ENCODE measurements at places on chromosomes 2 and 18. TPM values are rescaled to one million over a fixed set of nuclear protein-coding genes. Genes with fewer than 3 reads are reported as not detected.

SFT2D3 gene
- 4.6 TPM for total RNA-seq

- no peaks in the 10 kb centered on the region for H3K4me1 ChIP-seq
- H3K36me3 ChIP-seq, result no peaks in the 10 kb centered on the region
- no peak for DNase-seq
- H3K4me3 ChIP-seq, result no peak overlapping the region
- H3K27me3 ChIP-seq, result no peaks in the 10 kb centered on the region
Measured at GRCh38 chr2:240300261-240300821, 135.1 kb upstream of the GPC1 start.

DNA sequence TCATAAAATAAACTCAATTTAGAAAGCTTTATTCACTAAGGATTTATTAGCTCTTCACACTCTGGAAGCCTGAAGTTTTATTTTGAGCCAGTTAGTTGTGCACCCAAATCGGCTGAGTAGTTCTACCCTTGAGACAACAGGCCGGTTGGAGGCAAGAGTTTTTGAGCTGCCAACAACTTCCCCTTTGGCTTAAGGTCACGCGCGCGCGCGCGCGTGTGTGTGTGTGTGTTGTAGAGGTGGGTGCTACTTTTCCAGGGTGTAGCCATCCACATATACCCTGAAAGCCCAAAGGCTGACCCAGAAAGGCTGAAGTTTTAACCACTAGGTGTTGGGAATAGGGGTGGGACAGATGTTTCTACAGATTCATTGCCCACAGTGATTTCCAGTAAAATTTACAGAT is 150.2 kb upstream of the LHCGR start:
- no peak overlapping the region for H3K4me3 ChIP-seq
- H3K4me1 ChIP-seq, result no peaks in the 10 kb centered on the region
- no peaks in the 10 kb centered on the region for H3K36me3 ChIP-seq
- no peak for DNase-seq
- no peak overlapping the region for H3K27ac ChIP-seq

DNA sequence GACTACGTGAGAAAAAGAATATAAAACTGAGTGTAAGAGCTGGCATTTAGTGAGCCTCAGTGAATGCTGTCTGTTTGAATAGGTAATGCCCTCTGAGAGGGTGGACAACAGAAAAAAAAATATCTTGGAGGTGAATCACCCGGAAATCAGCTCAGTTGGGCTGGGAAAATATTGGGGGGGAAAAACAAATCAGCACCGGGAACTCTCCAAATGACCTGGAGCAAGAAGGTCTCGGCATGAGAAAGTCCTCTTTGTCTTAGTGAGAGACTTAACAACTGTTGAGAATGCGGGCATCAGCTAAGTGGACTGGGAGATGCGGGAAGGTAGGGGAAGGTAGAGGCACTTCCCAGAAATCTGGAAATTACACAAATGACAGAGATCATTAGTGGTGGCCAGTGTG is 109.4 kb upstream of the POU3F3 start:
- H3K4me1 ChIP-seq, result no peaks in the 10 kb centered on the region
- H3K36me3 ChIP-seq, result no peaks in the 10 kb centered on the region
- no peak overlapping the region for H3K27ac ChIP-seq
- H3K27me3 ChIP-seq, result no peaks in the 10 kb centered on the region
- no peak for DNase-seq

DNA sequence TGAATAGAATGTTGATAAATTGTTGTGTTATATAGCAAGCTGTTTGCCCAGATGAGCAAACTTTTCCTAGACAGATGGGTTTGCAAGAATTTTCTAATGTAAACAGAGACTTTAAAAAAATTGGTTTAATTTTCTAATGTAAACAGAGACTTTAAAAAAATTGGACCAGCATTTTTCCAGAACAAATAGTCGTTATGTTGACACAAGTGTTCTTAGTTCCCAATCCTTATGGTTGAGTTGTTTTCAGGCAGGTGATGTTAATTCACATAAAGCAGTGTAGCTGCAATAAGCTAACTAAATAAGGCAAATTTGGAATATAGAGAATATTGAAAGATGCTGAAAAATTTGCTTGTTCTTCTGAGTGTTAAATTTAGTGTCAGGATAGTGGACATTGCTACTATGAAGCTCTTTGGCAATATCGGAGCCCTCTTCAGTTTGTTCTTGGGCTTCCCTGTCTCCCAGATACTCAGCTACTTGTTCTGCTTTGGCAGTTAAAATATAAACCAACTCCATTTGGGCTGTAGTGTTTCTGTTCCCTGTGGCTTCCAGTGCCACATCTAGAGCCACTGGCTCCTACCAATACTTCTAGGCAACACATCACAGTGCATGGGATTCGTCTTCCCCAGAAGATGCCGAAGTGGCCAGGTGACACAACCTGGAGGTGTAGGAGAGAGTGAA is 105.7 kb downstream of the DYNAP start:
- no peak overlapping the region for H3K4me3 ChIP-seq
- DNase-seq, result no peak
- no peaks in the 10 kb centered on the region for H3K36me3 ChIP-seq
- no peaks in the 10 kb centered on the region for H3K27me3 ChIP-seq
- no peaks in the 10 kb centered on the region for H3K4me1 ChIP-seq

DNA sequence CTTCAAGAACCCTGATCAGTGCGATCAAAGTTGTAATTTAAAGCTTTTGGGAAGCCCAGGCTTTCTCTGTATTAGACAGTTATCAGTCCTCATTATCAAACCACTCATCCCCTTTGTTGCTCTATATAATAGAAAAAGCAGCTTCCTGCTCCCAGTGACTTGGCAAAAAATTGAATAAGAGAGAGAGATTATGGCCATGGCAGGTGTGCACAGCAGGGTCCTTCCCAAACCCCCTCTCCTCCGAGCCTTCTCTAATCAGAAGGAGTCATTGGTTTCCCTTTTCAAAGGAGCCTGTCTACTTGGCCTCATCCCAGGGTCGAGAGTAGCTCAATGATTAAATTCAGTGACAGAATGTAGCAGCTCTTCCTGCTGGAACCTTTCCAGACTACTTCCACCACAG is 81.5 kb downstream of the SEMA4F start:
- no peak overlapping the region for H3K4me3 ChIP-seq
- no peak overlapping the region for H3K27ac ChIP-seq
- DNase-seq, result no peak
- H3K4me1 ChIP-seq, result no peaks in the 10 kb centered on the region
- H3K36me3 ChIP-seq, result no peaks in the 10 kb centered on the region

- H3K4me3 ChIP-seq, result peak overlapping the region; percentile 37
- DNase-seq, result peak; percentile 43
- H3K36me3 ChIP-seq, result no peaks in the 10 kb centered on the region
- peaks cover 62% of the 10 kb centered on the region for H3K4me1 ChIP-seq
- H3K27me3 ChIP-seq, result no peaks in the 10 kb centered on the region
Measured at GRCh38 chr2:239285071-239285931, 115.5 kb downstream of the HDAC4 start.

- H3K4me1 ChIP-seq, result no peaks in the 10 kb centered on the region
- no peak for DNase-seq
- no peaks in the 10 kb centered on the region for H3K27me3 ChIP-seq
- H3K4me3 ChIP-seq, result no peak overlapping the region
- no peak overlapping the region for H3K27ac ChIP-seq
Measured at GRCh38 chr2:30865243-30865642, 58.0 kb upstream of the CAPN13 start.

- no peaks in the 10 kb centered on the region for H3K27me3 ChIP-seq
- no peak overlapping the region for H3K4me3 ChIP-seq
- H3K27ac ChIP-seq, result no peak overlapping the region
- DNase-seq, result no peak
- H3K4me1 ChIP-seq, result no peaks in the 10 kb centered on the region
Measured at GRCh38 chr2:158134655-158135054, 33.0 kb downstream of the UPP2 start.

DNA sequence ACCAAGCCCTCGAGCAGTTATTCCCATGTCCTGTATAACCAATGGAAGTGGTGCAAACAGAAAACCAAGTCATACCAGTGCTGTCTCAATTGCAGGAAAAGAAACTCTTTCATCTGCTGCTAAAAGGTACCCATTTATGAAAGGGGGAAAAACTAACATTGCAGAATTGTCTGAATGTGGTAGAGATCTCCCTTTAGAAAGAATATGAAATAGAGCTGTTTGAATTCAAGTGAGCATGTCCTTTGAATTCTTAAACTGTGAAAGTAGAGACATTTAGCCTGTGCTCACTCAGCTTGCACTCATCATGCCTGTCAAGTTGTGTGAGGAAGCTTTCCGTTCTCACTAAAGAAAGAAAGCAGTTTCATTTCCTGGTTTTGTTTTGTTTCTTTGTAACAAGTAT is 87.4 kb downstream of the EML4 start:
- H3K4me3 ChIP-seq, result no peak overlapping the region
- H3K27me3 ChIP-seq, result no peaks in the 10 kb centered on the region
- peaks cover 24% of the 10 kb centered on the region for H3K4me1 ChIP-seq
- no peak overlapping the region for H3K27ac ChIP-seq

GRCh38 chr18:12306752-12307700 is 1.0 kb upstream of the TUBB6 start:
- DNase-seq, result no peak
- H3K27ac ChIP-seq, result no peak overlapping the region
- peaks cover 15% of the 10 kb centered on the region for H3K27me3 ChIP-seq
- H3K36me3 ChIP-seq, result no peaks in the 10 kb centered on the region
- no peak overlapping the region for H3K4me3 ChIP-seq

Data from CD8-positive, alpha-beta memory T cell (primary cell).